Stimulated activated CD4-positive, alpha-beta T cell treated with anti-CD3 and anti-CD28 coated beads, Interleukin-1b, Interleukin-23, amount 100 ng/mL, for 48 hours (primary cell): ENCODE measurements at places on chromosomes 12 and 14.

DNA sequence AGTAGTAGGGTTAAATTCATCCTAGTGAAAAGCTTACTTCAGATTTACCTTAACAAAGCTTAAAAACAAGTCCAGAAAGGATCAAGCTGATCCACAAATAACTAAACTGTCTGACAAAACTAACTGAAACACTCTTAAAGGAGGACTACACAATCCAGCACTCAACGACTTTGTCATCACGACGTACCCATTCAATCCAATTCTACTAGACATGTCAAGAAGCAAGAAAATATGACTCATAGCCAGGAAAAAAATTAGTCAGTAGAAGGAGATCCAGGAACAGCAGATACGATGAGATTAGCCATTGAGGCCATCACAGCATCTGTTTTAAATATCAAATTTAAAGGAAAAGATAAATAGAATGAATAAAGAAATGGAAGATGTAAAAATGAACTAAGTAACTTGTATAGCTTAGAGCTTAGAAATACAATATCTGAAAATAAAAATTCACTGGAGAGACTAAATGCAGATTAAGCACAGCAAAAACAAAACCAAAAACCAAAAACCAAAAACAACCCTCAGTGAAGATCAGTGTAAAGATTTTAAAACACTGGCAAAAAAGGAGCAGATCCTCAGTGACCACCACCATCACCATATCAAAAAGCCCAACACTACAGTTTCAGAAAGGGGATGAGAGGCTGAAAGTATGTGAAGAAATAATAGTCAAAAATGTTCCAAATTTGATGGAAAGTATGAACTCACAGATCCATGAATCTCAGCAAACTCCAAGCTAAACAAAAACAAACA, 95.0 kb upstream of the CCND2 start:
- DNase-seq, result peak; percentile 41

DNA sequence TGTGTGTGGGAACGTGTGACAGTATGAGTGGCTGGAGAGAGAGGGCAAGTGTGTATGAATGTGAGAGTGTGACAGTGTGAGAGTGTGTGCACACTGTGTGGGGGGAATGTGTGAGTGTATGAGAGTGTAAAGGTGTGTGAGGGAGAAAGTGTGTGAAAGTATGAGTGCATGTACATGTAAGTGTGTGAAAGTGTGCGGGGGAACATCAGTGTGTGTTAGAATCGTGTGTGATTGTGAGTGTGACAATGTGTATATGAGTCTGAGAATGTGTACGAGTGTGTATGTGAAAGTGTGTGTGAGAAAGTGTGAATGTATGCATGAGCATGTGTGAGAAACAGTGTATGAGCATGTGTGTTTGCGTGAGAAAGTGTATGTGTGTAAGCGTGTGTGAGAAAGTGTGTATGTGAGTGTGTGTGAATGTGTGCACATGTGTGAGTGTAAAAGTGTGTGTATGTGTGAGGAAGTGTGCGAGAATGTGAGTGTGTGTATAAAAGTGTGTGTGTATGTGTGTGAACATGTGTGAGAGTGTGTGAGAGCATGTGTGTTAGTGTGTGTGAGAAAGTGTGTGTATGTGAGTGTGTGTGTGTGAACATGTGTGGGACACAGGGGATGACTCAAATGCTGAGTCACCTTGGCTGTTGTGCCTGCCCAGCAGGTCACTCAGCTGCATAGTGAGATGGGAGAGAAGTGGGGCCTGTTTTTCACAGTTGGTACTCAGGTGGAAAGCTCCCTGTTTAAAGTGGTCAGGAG, 220.5 kb upstream of the TBX3 start:
- DNase-seq, result no peak

GRCh38 chr14:63676615-63677014, 34.9 kb upstream of the WDR89 start:
- no peak for DNase-seq

- DNase-seq, result no peak
Measured at GRCh38 chr12:9936591-9936990, 4.4 kb upstream of the CLEC2A start.

GRCh38 chr12:43293396-43293795, 258.6 kb downstream of the ADAMTS20 start:
- no peak for DNase-seq

- DNase-seq, result no peak
Measured at GRCh38 chr14:103250181-103250580, 83.9 kb upstream of the EIF5 start.

DNA sequence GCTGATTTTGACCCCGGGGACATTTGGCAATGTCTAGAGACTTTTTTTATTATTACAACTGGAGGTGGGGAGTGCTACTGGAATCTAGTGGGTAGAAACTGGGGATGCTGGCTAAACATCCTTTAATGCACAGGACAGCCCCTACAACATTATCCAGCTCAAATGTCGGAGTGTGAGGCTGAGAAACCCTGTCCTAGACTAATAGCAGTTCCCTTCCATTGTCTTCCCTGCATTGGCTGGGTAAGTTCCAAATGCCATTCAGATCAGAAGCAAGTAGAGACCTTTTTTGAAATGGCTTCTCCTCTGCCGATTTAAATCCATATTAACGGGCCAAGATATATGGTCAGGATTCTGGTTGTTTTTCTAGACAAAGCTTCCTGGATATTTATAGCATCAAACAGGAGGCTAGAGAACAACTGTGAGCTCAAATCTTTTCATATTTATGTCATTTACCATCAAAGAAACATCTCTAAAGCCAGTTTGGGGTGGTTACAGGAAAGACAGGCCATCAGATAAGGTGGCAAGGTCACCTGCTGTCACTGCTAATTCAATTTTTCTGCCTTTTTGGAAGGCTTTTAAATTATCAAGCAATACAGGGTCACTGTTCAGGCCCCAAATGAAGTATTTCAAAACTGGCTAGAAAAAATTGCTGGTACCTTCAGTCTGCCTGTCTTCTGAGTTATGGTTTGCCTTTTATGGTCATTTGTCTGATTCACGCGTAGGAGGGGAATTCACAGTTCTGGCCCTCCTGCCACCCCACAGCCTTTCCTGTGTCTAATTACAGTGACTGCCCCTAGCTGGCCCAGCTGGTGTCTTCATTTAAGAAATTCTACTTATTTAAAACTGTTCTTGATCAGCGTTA, 20.1 kb upstream of the AKAP5 start:
- DNase-seq, result peak; percentile 39

DNA sequence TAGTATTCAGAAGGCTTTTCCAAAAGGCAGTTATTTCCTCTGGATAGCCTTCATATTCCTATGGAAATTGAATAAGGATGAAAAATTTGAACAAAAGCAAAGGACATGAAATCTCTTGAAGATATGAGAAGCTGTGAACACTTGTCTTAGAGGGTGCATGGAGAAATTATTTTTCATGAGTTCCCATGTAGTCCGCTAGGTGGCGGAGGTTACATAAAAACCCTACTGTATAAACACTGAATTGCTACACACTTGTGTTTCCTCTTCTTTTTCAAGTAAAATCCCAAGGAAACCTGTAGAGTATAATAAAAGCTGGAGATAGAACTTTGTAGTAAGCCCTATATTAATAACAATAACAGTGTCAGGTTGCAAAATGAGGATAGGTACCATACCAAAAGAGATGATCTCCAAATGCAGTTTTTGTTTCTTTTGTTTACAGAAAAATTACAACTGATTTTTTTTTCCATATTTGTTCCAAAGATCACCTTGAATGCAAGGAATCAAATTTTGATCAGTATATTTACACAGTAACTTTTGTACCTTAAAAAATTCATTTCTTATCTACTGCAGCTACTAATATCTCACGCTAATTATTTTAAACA, 37.8 kb upstream of the OR4E1 start:
- DNase-seq, result no peak

- DNase-seq, result no peak
Measured at GRCh38 chr14:74937171-74937570, 14.1 kb upstream of the RPS6KL1 start.

DNA sequence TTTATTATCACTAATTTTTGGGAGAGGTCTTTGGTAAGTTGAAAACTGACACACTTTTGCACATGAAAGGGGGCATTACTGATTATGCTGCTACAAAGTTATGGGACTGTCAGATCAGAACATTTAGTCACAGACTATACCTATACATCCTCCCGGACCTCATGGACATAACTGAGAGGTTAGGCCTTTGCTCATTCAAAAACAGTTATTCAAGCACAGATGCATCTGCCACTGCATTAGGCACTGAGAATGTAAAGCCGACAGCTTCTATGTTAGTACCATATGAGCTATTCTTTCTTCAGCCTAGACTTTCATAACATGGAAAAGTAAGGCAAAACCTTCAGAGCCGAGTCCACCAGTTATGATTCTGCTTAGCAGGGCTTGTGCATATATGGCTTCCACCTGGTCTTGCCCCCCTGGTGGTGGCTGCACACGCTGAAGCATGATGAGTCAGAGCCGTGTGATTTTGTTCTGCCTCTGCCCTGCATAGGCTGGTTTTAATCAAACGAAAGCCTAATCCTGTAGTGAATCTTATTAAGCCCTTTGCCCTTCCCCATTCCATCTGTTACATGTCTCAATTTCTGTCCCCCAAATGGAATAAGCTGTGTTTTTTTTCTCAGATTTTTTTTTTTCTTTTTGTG, 21.8 kb upstream of the RNU6-8 start:
- DNase-seq, result no peak

- no peak for DNase-seq
Measured at GRCh38 chr14:31159682-31160296, 47.8 kb downstream of the HECTD1 start.

GRCh38 chr12:13289653-13290289, 93.2 kb downstream of the EMP1 start:
- DNase-seq, result no peak

DNA sequence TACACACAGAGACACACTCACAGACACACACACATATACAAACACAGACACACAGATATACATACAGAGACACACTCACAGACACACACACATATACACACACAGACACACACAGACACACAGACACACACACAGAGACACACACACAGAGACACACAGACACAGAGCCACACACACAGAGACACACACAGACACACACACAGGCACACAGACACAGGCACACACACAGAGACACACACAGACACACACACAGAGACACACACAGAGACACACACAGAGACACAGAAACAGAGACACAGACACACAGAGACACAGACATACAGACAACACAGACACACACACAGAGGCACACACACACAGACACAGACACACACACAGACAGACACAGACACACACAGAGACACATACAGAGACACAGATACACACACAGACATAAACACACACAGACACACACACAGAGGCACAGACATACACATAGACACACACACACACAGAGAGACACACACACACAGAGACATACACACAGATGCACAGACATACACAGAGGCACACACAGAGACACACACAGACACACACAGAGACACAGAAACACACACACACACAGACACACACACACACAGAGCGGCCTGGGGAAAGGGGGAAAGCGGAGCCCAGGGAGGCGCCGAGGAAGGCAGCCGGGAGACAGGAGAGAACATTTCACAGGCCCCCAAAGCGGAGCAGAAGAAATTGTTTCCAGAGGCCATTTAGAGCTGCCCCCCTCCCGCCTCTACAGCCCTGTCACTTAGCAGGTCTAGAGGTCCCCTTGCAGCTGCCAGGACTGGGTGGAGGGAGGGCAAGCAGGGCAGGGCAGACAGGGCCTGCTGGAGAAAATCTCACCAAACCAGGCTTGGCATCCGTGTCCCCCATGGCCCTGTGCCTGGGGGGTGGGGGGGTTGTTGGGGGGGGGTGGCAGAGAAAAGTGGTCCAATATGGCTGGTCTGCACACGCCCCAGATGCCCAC, 38.9 kb downstream of the SERPINA3 start:
- no peak for DNase-seq

- no peak for DNase-seq
Measured at GRCh38 chr12:52496590-52497071, 3.6 kb upstream of the KRT6A start.

DNA sequence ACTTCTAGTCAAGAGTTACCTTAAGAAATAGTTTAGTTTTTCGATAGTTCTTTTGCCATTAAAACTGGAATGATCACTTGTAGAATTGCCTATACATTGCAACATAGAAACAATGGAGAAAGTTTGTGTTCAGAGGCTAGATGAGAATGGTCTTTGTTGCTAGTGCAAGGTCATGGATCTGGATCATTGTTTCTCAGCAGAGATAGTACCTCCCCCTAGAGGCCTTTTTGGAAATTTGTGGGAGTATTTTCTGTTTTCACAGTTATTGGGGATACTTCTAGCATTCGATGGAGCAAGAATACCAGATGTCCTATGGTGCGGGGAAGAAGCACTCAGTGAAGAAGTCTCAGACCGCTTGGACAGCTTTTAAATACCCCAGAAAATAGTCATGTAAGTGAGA, 138.8 kb upstream of the HMGA2 start:
- DNase-seq, result no peak

GRCh38 chr14:105999361-106000028, 473.1 kb downstream of the TMEM121 start:
- peak; percentile 91 for DNase-seq

GRCh38 chr14:92800525-92800924, 6.4 kb downstream of the GOLGA5 start:
- no peak for DNase-seq

DNA sequence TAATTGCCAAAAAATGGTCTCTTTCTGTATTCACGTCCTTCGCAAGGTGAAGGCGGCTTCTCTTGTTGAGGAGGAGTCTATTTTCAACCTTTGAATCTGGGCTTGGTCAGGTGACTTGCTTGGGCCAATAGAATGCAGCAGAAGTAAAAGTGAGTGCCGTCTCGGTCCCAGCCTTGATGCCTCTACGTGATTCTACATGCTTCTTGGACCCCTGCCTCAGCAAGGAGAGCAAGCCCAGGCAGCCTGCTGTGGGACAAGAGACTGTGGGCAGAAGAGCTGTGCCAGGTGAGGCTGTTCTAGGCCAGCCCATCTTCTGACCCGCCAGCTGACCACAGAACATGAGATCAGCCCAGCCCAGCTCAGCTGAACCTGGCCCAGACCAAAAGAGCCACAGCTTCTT, 39.1 kb upstream of the CCDC63 start:
- no peak for DNase-seq

DNA sequence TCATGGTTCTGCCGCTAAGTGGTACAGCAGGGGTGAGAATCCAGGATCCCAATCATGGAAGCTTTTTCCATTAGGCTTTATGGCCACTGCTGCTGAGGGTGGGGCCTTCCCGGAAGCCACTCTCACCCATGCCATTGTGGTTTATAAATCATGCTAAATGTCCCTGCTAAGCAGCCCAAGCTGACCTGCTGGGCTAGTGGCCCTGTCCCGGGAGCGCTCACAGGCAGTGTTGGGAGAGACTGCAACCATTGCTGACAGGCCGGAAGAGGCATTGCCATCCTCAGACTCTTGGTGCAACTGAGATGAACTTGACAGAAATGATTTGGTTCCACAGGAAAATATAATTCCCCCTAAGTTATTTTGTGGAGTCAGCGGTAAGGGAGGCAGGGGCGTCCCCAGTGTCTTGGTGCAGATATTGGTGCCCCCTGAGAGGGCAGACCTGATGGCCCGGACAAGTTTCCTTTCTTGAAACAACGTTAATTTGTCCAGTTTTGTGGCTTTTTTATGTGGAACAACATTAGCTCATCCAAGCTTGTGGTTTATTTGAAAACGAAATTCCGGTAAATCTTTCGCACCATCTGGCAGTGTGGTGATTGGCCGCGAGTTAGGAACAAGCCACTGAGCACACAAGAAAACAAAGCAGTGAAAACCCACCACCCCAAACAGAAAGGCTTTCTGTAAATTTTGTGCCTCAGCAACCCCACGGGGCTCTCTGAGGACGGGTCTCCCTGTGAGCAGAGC, 82.3 kb downstream of the SSPN start:
- DNase-seq, result no peak
